ENCODE measurements at places on chromosomes 12 and 14. TPM values are rescaled to one million over a fixed set of nuclear protein-coding genes. Genes with fewer than 3 reads are reported as not detected.
A peak's percentile ranks its signal among the peaks of the same experiment; 100 is the strongest.

- no peak overlapping the region for H3K27ac ChIP-seq
- no peak overlapping the region for H3K4me3 ChIP-seq
- H3K27me3 ChIP-seq: no peaks in the 10 kb centered on the region
- no peaks in the 10 kb centered on the region for H3K4me1 ChIP-seq
- peaks cover 4% of the 10 kb centered on the region for H3K36me3 ChIP-seq
Observed at GRCh38 chr12:115984616-115985015, 292.9 kb downstream of the MED13L start.

The CLEC1B gene
- not detected for total RNA-seq

DNA sequence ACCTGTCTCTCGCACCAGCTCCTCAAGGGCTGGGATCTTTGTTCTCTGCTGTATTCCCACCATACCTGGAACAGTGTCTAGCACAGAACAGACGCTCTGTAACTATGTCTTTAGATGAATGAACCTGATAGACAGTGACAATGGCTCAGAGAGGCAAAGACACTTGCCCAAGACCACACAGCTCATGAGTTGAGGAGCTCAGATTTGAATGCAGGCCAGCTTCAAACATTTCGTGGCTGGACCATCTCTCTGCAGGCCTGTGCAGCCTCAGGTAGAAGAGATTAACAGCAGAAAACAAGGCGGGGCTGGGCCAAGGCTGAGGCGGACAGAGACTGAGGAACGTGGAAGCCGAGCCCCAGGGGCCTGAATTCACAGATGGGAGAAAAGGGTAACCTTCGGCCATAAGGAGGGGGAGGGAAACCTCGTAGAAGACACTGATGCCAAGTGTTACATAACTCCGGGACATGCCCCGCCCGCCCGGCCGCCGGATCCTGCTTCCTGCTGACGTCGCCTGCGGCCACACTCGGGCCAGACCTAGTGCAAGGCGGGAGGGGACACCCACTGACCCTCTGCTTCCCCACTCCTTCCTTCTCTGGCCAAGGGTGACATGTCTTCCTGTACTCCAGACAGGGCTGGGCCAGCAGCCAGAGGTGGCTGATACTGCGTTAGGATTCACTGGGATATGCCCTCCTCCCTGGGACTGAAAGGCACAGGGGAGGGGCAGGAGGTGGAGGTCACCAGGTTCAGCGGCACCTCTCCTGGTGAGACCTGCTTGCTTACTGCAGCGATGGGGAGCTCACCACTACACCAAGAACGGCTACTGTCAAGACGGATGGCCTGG is 86.8 kb downstream of the RFLNA start:
- H3K27me3 ChIP-seq: no peaks in the 10 kb centered on the region
- H3K36me3 ChIP-seq: peaks cover 4% of the 10 kb centered on the region
- H3K27ac ChIP-seq: no peak overlapping the region
- H3K4me3 ChIP-seq: no peak overlapping the region
- H3K4me1 ChIP-seq: peaks cover 7% of the 10 kb centered on the region
- DNase-seq: peak; percentile 51

The ADSS1 gene
- total RNA-seq: 3.2 TPM

The TEX52 gene
- 0.34 TPM for total RNA-seq

The KRT2 gene
- total RNA-seq: not detected

DNA sequence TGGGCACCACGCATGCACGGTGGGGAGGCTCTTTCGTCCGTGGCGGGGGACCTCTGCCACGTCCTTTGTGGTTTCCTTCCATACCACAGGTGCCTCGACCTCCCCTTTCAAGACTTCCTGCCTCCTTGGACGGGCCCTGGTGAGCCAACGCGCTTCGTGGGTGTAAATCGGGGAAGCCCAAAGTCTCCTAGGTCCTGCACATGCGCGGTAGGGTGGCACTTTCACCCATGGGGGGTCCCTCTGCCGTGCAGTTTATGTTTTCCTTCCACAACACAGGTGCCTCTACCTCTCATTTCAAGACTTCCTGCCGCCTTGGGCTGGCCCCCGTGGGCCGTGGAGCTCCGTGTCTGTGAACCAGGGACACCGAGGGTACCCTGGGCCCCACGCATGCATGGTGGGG is 349.7 kb downstream of the ALG10 start:
- no peaks in the 10 kb centered on the region for H3K36me3 ChIP-seq
- H3K27me3 ChIP-seq: peaks cover 3% of the 10 kb centered on the region
- no peak overlapping the region for H3K4me3 ChIP-seq

The SPTB gene
- total RNA-seq: 1.7 TPM

The CFL2 gene
- total RNA-seq: 39.7 TPM

DNA sequence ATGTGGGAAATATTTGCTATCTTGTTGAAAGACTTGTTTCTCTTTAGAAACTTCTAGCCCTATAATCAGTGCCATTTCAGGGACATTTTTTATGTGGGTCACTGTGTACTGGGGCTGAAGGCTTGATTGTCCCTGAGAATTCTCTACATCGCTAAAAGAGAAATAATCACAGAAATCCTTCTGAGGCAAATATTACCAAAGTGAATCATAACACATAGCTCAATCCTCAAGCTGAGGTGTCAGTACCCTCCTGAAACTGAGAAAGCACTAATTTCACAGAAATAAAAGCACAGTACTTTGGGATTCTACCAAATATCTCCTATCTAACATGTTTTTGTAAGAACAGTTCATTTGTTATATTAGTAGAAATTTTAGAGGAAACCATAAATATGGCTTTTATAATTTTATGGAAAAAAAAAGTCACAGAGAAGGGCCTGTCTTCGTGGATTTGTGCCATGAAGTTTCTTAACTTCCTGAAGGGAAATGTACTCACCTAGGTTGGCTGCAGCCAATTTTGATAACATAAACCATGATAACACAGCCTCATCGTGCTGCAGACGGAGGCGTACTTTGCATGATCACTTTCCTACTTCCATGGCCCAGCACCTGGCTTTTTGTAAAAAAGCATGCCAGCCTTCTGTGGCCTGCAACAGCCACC is 163.7 kb upstream of the HIF1A start:
- no peak for DNase-seq
- H3K36me3 ChIP-seq: no peaks in the 10 kb centered on the region
- H3K27me3 ChIP-seq: no peaks in the 10 kb centered on the region
- H3K27ac ChIP-seq: no peak overlapping the region
- H3K4me1 ChIP-seq: peaks cover 34% of the 10 kb centered on the region

DNA sequence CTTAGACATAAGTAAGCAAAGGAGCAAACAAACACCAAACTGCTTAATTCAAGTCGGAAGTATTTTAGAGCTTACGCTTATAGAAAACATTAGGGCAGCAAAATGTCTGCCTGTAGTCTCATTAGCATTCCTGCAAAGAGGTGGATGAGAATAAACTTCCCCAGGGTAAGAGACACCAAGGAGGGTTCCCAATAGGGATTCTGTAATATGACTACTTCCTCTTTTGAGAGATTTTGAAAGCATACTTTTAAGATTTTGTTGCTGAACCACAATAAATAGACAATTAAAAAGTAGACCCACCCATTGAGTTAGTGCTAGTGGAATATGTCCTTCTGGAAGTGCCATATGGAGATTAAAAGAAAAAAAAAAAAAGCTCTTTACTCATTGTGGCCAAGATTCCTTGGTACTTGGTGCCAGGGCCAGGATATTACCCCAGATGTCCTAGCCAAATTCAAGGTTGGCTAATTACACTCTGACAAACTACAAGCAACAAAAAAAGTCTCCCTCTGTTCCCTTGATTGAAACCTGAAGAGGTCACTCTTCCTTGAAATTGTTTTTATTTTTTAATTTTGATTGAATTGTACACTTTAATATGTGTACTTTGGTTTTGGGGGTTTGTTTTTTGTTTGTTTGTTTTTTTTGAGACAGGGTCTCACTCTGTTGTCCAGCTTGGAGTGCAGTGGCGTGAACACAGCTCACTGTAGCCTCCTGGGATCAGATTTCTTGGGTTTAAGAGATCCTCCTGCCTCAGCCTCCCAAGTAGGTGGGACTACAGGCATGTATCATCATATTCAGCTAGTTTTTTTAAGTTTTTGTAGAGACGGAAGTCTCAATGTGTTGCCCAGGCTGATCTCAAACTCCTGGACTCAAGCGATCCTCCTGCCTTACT is 8.7 kb downstream of the CLIP1 start:
- H3K4me1 ChIP-seq: peaks cover 10% of the 10 kb centered on the region
- no peaks in the 10 kb centered on the region for H3K27me3 ChIP-seq
- H3K4me3 ChIP-seq: no peak overlapping the region
- no peak for DNase-seq

The RNASE7 gene
- not detected for total RNA-seq

The PMEL gene
- 7.8 TPM for total RNA-seq

DNA sequence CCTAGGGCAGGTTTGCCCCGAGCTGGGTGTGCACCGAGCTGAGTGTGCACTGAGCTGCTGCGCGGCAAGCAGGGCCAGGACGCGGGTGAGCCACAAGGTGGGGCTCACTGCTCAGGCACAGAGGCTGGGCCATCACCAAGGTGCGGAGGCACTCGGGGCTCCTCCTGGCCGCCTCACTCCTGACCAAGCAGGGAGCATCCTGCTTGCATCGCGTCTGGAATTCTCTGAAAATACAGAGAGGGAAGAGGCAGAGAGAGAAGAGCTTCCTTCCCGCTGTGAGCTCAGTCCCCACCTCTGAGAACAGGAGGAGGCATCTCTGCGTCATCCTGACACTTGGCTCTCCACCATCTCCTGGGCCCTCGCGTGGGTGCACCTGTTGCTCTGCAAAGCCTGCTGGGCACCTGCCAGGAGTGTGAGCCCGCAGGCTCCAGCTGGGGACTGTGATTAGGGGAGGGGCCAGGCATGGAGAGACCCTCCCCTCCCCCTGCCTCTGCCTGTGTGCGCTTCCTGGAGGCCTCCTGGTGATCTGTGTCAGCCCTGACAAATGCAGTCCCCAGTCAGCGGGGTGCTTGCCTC is 116.3 kb downstream of the GLT1D1 start:
- no peaks in the 10 kb centered on the region for H3K36me3 ChIP-seq
- no peaks in the 10 kb centered on the region for H3K27me3 ChIP-seq
- no peak overlapping the region for H3K4me3 ChIP-seq
- peak; percentile 49 for DNase-seq
- no peaks in the 10 kb centered on the region for H3K4me1 ChIP-seq

- peak overlapping the region; percentile 4 for H3K27ac ChIP-seq
- no peak overlapping the region for H3K4me3 ChIP-seq
- DNase-seq: peak; percentile 48
- H3K27me3 ChIP-seq: no peaks in the 10 kb centered on the region
- peaks cover 29% of the 10 kb centered on the region for H3K4me1 ChIP-seq
- H3K36me3 ChIP-seq: no peaks in the 10 kb centered on the region
Observed at GRCh38 chr14:74620497-74620921, 8.5 kb upstream of the LTBP2 start.

- peak overlapping the region; percentile 11 for H3K27ac ChIP-seq
- peak overlapping the region; percentile 27 for H3K4me3 ChIP-seq
- H3K4me1 ChIP-seq: peaks cover 43% of the 10 kb centered on the region
- H3K27me3 ChIP-seq: peaks cover 25% of the 10 kb centered on the region
- DNase-seq: peak; percentile 71
Observed at GRCh38 chr12:4272424-4273272, 914 bp upstream of the CCND2 start.

The DACT1 gene
- total RNA-seq: 0.74 TPM

The SAMD15 gene
- 0.82 TPM for total RNA-seq

The GPRC5D gene
- total RNA-seq: not detected

GRCh38 chr12:27107986-27108385 is 25.6 kb upstream of the C12orf71 start:
- no peaks in the 10 kb centered on the region for H3K27me3 ChIP-seq
- H3K4me1 ChIP-seq: no peaks in the 10 kb centered on the region
- DNase-seq: no peak
- no peaks in the 10 kb centered on the region for H3K36me3 ChIP-seq

DNA sequence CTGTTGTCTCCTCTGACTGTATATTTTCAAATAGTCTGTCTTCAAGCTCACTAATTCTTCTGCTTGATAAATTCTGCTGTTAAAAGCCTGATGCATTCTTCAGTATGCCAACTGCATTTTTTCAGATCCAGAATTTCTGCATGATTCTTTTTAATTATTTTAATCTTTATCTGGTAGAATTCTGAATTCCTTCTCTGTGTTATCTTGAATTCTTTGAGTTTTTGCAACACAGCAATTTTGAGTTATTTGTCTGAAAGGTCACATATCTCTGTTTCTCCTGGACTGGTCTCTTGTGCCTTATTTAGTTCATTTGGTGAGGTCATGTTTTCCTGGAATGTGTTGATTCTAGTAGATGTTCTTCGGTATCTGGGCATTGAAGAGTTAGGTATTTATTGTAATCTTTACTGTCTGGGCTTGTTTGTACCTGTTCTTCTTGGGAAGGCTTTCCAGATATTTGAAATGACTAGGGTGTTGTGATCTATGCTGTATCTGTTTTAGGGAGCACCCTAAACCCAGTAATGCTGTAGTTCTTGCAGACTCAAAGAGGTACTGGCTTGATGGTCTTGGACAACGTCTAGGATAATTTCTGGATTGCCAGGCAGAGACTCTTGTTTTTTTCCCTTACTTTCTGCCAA is 193.8 kb upstream of the NPAS3 start:
- no peak overlapping the region for H3K4me3 ChIP-seq
- no peaks in the 10 kb centered on the region for H3K27me3 ChIP-seq
- H3K4me1 ChIP-seq: peaks cover 4% of the 10 kb centered on the region
- no peaks in the 10 kb centered on the region for H3K36me3 ChIP-seq
- DNase-seq: no peak

DNA sequence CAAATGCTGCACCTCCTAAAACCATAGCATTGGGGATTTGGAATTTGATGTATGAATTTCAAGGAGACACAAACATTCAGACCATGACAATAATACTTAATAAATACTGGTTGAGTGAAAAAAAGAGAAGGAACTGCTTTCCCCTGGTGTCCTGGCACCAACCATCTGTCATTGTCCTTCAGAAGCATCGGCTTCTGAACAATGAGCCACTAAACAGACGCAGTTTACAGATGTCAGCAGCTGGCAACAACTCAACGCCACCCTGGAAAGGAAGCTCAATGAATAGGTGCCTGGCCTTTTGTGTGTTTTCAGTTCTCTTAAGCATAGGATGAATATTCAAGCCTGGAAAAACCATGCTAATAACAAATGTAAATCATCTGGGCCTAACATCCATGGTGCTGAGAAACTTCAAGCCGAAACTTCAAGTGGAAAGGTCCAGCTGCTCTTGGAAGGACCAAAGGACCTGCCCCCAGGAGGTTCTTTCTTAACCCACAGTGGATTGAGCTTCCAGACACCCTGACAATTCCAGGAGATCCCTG is 101.3 kb downstream of the WIF1 start:
- H3K27me3 ChIP-seq: no peaks in the 10 kb centered on the region
- no peak for DNase-seq
- peaks cover 53% of the 10 kb centered on the region for H3K4me1 ChIP-seq
- H3K36me3 ChIP-seq: no peaks in the 10 kb centered on the region
- no peak overlapping the region for H3K27ac ChIP-seq
- H3K4me3 ChIP-seq: no peak overlapping the region

The FSCB gene
- not detected for total RNA-seq

- H3K36me3 ChIP-seq: no peaks in the 10 kb centered on the region
- DNase-seq: no peak
- no peak overlapping the region for H3K4me3 ChIP-seq
- no peaks in the 10 kb centered on the region for H3K27me3 ChIP-seq
- H3K4me1 ChIP-seq: peaks cover 11% of the 10 kb centered on the region
Observed at GRCh38 chr12:106269150-106269771, 21.4 kb upstream of the CKAP4 start.

- H3K4me3 ChIP-seq: peak overlapping the region; percentile 48
- DNase-seq: peak; percentile 70
- H3K27me3 ChIP-seq: peaks cover 14% of the 10 kb centered on the region
- no peaks in the 10 kb centered on the region for H3K36me3 ChIP-seq
- peaks cover 23% of the 10 kb centered on the region for H3K4me1 ChIP-seq
Observed at GRCh38 chr12:48980953-48981756, 3.0 kb downstream of the WNT1 start.

Measured in Caco-2 (cell line).